ENCODE measurements at places on chromosomes 4 and X.

GRCh38 chr4:58760737-58761136, 1650.6 kb upstream of the IGFBP7 start:
- DNase-seq = no peak

- DNase-seq = peak; percentile 27
Measured at GRCh38 chrX:331151-331824, 12.7 kb upstream of the GTPBP6 start.

- no peak for DNase-seq
Measured at GRCh38 chr4:3679071-3679825, 86.9 kb upstream of the ADRA2C start.

- DNase-seq = no peak
Measured at GRCh38 chrX:10519278-10519677, 101.1 kb downstream of the MID1 start.

DNA sequence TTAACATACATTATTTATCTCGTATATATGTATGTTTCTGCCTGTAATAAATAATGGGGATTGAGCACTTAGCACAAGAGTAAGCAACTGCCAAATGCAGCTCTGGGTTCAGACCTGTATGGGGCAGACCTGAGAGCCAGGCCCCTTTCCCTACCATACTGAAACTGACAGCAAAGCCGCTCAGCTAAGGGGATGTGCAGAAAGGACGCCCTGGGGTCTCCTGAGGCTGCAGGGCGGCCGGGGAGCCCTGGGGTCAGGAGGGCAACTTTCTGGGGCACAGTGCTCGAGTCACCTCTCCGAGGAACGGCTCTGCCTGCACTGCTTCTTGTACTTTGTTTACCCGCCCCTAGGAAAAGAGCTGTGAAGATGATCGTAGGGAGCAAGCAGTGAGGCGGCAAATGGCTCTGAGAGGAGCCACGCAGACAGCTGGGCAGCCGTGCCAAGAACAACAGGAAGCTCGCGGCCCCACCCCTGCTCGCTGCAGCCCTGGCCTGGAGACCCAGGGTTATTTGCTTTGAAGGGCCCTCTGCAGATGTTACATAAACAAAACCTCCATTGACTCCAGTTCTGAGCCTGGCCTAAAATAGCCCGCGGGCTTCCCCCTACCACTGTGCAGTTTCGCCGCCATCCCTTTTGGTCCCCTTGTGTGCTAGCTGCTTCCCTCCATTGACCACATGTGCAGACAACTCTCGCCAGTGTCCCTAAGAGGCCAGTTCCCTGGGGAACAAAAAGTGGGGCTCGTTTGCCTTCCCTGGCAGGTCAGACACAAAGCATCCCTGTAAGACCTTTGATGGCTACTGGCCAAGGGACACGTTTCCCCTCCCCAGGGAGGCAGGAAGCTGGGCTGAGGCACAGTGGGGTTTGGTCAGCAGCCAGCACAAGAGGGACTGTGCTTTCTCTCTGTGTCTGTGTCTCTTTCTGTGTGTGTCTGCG, 111.3 kb upstream of the LNX1 start:
- DNase-seq = peak; percentile 4

GRCh38 chrX:130108647-130109428, 1.5 kb downstream of the ELF4 start:
- peak; percentile 51 for DNase-seq

DNA sequence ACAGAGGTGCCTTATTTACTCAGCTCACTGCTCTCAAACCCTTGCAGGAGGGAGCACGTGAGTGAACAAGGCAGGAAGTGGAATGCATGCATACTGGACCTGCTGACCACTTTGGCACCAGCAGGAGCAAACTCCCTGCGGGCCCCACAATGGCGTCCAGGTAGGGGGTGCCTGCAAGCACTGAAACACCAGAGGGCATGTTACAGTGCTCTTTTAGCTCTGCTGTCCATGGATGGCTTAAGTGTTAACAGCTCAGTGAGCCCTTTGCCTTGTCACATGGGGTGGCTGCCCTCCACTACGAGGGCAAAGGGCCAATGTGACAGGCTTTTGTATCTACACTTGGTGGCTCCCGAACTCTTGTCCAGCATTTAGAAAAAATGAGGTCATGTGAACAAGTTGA, 199.5 kb upstream of the UGT8 start:
- DNase-seq = no peak

- DNase-seq = no peak
Measured at GRCh38 chr4:114417214-114417613, 181.4 kb upstream of the UGT8 start.

DNA sequence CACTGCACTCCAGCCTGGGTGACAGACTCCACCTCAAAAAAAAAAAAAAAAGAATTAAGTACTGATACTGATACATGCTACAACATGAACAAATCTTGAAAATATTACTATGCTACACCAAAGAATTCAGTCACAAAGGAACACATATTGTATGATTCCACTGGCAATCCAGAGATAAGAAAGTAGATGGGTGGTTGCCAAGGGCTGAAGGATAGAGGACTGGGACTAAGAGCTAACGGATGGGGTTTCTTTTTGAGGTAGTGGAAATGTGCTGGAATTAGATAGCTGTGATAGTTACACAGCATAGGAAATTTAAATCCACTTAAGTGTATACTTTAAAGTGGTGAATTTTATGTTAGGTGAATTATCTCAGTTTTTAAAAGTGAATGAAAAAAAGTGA, 12.5 kb downstream of the ATP11C start:
- no peak for DNase-seq

- DNase-seq = no peak
Measured at GRCh38 chrX:101163166-101163565, 56.4 kb upstream of the DRP2 start.

DNA sequence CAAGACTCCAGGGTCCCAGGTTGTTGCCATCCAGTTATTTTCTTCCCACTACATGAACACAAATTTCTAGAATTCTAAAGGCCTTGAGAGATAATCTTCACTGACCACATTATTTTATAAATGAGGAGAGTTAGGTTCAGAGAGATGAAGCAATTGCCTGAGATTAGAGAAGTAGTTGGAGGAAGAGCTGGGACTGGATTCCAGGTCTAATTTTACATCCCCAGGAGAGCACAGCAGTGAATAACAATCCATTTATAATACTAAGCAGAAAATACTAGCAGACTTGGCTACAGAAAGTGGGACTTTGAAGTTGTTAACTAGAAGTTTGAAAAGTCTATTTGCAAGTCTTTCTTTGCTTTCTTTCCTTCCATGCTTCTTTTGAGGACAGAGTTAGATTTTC, 231.3 kb upstream of the S100G start:
- no peak for DNase-seq

Measured in activated naive CD8-positive, alpha-beta T cell treated with anti-CD3 and anti-CD28 coated beads, Interleukin-2, amount 50 U/mL, for 24 hours (primary cell).